ENCODE measurements at places on chromosomes 1 and 21.

DNA sequence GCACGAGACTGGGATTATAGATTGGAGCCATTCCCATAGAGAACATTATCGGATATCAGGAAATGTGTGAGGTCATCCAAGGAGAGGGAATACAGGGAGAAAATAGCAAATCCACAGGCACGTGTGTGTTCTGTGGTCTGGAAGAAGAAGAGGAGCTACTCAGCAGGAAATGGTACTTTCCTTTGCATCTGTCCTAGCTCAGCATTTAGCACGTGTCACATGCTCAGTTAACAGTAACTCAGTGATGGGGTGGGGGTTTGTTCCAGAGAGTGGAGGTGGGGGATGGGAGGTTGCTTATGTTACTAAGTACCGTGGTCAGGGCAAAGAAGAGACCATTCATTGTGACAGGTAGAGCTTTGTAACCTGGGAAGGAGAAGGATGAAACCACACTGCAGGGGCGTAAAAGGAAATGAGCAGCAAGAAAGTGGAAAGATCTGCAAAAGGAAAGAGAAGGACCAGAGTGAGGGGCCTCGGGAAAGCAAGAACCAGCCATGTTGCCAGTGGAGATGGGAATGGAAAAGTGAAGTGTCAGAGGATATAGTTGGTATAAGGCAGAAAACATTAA lies 100.4 kb downstream of the ATP5PO start:
- DNase-seq = no peak

GRCh38 chr1:231357831-231358354 lies 19.8 kb downstream of the SPRTN start:
- peak; percentile 75 for DNase-seq

- DNase-seq = no peak
Observed at GRCh38 chr1:172642970-172643369, 15.9 kb upstream of the FASLG start.

- no peak for DNase-seq
Observed at GRCh38 chr1:180269645-180270529, 39.8 kb downstream of the LHX4 start.

DNA sequence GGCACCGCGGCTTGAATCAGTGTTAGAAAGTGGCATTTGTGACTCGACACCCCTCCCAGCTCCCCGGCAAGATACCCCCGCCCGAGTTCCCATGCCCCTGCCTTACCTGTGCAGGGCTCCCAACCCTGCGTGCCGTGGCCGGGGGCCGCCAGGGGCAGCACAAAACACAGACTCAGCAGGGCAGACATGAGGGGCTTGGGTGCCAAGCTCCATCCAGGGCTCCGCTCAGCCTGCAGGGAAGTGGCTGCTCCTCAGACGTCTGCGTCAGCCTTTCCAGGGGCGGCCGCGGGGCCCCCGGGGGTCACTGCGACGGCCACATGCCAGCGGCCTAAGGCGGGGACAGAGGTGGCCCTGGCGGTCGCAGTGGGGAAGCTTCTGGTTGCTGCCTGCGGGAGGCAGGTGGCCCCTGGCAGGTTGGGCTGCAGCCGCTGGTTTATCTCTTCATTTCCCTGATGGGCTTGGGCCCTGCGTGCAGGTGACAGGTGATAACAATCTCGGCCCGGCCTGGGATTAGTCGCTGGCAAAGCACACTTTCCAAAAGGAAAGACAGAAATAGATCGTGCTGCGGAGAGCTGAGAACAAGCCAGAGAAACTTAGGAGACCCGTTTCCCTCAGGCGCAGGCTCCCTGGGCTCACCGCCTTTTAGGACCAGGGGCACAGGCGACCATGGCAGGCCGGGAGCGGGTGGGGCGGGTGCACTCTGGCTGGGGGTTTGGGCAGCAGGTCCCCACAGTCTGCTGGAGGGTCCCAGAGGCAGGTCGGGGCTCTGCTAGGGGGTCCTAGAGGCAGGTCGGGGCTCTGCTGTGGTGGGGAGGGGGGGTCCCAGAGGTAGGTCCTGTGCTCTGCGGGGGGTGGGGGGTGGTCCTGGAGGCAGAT lies at the start of gene TSPEAR:
Gene TSPEAR, minus strand, starts transcription at position 246 of the 876 bp plus-strand sequence. Its CDS starts 58 bp downstream, at position 188.
- DNase-seq = no peak

- DNase-seq = no peak
Observed at GRCh38 chr1:12528021-12528852, 89.8 kb downstream of the DHRS3 start.

- no peak for DNase-seq
Observed at GRCh38 chr1:179803104-179803503, 60.0 kb downstream of the FAM163A start.

DNA sequence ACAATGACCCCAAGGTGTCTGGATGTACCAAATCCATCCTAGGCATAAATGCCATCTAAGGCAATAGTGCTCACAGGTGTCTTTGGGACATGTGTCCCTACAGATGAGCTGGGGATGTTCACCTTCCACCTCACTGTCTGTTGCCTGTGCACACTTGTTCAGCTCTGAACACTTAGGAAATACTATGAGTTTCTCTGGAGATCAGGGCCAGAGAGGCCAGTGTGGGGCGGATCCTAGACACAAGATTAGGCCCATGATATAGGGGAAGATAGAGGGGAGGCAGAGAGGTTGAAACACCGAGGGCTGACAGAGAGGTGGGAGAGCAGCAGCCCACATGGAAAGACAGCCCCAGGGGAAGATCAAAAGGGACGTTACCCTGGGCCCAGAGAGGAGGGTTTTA lies 25.6 kb downstream of the C1orf116 start:
- no peak for DNase-seq

DNA sequence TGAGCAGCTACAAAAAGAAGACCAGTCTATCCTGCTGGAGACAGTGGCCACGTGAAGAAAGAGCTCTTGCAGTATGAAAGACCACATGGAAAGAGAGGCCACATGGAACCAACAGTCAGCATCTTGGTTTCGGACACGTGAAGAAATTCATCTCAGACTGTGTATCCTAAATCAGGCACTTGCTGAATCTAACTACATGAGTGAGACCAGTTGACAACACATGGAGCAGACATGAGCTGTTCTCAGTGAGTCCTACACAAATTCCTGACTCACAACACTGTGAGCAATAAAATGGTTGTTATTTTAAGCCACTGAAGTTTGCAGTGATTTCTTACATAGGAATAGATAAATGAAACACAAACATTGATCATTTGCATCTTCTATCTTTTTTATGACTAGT lies 2.4 kb upstream of the TAF1A start:
- DNase-seq = no peak

GRCh38 chr1:116808200-116808847 lies 54.1 kb downstream of the CD2 start:
- no peak for DNase-seq

DNA sequence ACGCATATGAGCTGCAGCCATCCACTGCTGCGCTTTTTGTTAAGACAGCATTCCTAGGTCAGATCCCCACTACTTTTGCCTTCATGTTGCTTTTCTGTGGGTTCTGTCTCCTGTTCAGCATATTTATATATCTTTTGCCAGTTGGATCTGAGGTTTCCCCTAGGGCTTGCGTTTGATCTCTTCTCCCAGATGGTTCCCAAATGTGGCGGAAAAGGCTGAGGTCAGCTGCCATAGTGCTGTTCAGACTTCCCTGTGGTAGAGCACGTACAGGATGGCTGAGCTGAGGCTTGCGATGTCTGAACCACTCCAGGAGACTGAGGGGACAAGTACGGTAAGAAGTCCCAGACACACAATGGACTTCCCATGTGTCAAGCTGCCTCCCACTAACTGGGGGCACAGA lies 39.8 kb downstream of the COL6A1 start:
- no peak for DNase-seq

DNA sequence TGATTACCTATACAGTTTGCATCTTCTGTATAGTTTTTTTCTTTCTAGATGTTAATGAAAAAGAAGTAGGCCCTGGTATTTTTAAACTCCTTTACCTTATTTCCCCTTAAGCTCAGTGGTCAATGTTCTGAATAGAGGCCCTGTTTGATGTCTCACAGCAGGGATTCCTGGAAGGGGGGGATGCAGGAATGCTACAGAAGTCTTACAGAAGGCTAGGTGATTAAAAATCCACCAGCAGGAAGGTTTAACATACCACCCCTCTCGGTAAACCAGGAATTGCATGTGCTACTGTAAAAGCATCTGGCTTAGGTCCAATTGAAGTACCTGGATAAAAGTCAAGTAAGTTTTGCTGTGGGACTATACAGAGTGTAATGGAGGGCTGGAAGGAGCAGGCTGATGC lies 78.3 kb downstream of the NOS1AP start:
- DNase-seq = no peak

DNA sequence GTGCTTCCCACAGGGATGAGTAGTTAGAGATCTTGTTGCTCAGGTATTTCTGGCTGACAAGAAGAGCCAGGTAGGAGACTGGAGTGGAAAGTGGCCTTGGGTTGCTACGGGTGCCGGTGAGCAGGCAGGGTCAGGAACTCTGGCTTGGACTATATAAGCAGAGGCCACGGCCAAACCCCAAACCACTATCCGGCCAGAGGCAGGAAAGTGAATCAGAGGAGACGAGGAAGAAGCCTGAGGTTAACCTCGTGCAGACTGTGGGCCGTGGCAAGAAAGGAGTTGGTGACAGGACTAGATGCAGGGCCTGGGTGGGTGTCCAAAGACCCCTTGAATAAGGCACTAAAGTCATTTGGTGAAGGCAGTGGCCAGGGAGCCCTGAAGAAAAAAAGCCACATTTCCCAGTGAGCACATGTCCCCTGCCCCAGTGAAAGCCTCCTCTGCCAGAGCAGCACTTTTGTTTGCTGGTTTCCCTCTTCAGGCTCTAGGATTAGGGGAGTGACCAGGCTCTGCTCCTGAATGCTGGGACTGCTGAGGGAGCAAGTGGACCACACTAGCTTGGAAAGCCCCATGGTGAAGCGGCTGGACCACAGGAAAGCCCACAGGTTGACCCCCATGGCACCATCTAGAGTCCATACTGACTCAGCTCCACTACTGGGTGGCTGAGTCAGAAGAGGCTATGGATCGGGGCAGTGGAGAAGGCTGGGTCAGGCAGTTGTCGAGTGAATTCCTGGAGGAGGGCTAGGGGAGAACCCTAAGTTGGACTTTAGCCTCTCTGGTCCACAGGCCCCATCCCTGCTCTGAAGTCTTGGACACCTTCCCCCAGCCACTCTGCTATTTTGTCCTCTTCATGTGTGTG lies 23.4 kb downstream of the CSF1 start:
- DNase-seq = peak; percentile 47

- DNase-seq = no peak
Observed at GRCh38 chr1:190908691-190909090, 431.0 kb upstream of the BRINP3 start.

DNA sequence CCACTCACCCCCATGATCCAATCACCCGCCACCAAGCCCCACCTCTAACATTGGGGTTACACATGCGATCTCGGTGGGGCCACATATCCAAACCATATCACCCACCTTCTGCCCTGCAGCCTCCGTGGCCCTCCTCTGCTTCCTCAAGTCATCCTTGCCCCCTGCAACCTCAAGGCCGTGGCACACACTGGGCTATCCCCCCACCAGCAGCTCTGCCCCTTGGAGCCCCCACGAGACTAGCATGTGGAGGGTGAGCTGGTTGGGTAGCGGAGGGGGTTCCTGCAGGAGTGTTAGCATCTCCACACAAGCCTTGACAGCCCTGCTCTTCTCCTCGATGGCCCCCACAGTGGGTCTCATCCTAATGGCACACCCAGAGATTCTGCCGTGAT lies 100.8 kb downstream of the TOMM20 start:
- no peak for DNase-seq

GRCh38 chr1:9882296-9882944 lies 27.6 kb downstream of the CTNNBIP1 start:
- DNase-seq = no peak

- peak; percentile 41 for DNase-seq
Observed at GRCh38 chr1:30111431-30111830, 612.0 kb downstream of the MATN1 start.

DNA sequence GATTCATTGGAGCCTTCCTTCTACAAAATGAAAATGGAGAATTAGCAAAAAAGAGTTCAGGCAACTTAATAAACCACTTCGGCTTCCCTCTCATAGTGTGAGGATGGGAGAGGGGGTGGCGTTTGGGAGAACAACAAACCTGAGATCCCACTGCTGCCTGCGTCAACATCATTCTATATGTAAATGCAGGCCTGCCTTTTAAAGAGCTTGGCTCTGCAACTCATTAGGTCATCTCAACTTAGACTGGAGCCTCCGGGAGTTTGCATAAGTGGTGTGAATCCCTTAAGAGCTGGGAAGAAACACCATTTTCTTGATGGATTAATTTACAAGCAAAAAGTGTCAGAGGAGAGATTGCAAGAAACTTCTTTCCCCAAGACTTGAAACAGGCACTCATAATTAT lies 127.6 kb upstream of the DAB1 start:
- DNase-seq = no peak

GRCh38 chr1:20987831-20988825 lies 188.6 kb downstream of the EIF4G3 start:
- DNase-seq = no peak

- no peak for DNase-seq
Observed at GRCh38 chr1:212528501-212528900, 80.1 kb upstream of the ATF3 start.

GRCh38 chr1:44677201-44677766 lies 2.8 kb downstream of the ARMH1 start:
- DNase-seq = peak; percentile 40

DNA sequence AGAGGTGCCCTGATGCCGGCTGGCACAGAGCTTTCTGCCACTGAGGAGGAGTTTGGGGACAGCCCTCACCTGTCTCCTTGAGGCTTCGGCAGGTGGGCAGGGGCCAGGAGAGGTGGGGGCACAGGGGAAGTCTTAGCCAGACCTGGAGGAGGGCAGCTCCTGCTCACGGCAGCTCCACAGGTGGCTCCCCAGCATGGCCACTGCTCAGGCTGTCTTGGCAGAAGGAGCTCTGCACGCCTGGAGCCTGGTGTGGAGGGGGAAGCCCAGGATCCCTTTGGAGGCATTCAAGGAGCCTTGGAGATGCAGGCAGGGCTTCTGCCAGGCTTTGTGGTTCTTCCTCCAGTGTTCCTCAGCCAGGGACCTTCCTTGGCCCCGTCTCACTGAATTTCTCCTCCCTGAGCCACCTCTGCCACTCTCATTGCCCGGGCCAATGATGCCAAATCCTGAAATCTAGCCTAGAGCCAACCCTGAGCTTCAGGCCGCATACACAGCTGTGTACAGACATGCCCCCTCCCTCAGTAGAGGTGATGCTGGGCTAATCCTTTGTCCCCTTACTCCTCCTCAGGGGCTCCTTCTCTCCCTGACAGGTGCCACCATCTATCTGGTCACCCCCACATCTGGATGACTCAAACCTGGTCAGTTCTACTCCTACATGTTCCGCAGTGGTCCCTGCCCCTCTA lies 251.8 kb upstream of the VAMP3 start:
- DNase-seq = no peak

DNA sequence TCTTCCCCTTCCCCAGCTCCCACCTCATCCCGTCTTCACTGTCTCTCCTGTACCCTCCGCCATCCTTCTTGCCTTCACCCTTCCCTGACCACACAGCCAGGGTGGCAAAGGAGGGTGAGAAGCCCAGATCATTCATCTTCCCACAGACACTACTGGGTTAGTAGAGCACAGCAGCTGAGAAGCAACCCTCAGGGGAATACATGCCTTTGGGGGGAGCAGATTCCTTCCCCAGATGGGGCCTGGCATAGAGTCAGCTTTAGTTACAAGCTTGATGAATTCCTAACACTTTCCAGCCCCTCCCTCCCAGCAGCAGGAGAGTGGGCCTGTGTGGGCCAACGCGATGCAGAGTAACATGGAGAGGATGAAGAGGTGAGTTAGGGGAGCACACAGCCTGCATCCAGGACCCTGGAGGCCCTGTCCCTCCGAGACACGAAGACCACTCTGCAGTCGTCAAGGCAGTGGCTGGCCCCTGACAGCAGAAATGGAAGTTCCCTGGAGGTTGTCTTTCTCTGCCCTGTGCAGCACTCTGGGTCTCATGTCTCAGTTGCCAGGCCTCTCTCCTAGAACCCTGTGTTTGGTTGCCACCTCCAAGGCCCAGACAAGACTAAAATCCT lies 8.8 kb upstream of the BTG2 start:
- no peak for DNase-seq

GRCh38 chr1:167420510-167420909 lies 97.8 kb downstream of the CD247 start:
- DNase-seq = no peak
